ENCODE measurements at places on chromosomes 3 and 15.

DNA sequence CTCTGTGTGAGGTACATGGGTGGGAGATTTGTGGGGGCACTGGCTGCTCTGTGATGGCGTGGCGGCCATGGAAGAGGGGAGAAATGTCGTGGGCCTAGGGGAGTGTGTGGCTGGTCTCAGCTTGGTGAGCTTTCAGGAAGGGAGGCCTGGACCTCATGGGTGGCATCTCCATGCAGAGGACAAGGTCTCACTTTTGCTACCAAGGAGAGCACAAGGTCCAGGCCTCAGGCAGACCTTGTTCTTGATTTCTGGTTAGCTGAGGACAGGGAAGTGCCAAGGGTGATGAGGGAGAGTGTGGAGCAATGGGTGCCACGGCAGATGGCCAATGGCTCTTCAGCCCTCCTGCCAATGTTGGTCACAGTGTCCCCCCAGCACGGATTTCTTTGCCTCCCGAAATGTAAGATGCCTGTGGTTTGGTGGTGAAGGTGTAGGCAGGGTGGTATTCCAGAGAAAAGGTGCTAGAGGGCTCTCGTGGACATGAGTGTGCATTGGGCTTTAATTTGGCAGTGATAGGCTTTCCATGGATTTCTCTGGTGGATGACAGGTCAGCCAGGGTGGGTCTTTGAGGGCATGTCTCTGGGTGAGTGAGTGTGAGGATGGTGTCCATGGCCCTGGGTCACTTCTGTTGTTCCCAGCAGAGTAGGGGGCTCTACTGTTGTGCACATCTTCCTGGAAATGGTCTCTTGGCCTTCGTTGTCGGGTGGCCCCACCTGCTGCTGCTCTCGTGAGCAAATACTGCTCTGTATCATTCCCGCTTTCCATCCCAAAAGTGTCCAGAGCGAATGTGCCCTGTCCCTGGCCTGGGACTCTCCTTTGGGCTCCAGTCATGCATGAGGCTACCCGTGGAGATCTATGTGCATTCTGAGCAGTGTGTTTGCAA, 108.0 kb downstream of the SNRPN start:
- no peak for DNase-seq

- DNase-seq = no peak
These were observed 128.2 kb downstream of the LRRK1 start for GRCh38 chr15:101047301-101047781.

DNA sequence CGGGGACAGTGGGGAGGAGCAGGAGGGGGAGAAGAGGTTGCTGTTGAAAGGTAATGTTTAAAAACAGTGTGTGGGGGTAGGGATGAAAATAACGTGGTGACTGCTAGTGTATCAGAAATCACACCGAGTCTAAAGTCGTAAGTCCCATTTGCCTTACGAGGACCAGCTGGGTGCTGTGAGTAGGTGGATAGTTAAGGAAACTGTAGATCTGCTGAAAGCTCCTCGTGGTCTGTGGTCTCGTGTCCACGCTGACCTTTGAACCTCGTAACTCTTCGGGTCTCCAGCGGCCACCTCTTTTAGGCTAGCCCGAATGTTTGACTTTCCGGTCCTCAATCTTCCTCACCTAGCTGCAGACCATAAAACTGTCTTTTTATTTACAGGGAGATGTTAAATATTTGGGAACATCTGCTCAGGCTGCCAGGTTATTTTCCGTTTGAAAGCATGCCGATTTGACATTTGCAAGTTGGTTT, 29.3 kb upstream of the ST3GAL6 start:
- no peak for DNase-seq

- no peak for DNase-seq
These were observed 122.7 kb upstream of the MEIS2 start for GRCh38 chr15:37223089-37223488.

DNA sequence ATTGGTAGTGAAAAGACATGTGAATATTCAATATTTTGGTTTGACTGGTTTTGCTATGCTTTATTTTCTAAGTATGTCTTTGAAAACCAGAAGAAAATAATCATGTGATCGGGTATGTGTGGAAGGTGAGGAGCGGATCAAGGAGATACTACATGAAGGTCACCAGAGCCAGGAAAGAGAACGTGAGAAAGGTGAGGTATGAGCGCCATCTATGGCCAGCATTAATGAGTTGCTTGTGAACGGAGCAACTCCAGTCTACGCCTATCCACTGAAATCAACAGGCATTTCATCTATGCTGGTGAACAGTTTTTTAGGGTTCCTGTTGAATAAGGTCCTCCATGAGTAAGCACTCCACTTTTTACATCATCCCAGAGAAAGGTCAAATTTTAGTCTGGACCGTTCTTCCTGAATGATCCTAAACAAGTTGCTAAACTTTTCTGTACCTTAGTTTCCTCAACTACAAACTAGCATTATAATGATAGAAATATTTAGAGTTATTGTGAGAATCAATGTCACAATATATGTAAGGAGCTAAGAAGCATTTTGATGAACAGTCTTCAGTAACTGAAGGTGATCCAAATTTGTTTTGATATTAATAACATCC, 1435.2 kb upstream of the CADM2 start:
- DNase-seq = peak; percentile 58

DNA sequence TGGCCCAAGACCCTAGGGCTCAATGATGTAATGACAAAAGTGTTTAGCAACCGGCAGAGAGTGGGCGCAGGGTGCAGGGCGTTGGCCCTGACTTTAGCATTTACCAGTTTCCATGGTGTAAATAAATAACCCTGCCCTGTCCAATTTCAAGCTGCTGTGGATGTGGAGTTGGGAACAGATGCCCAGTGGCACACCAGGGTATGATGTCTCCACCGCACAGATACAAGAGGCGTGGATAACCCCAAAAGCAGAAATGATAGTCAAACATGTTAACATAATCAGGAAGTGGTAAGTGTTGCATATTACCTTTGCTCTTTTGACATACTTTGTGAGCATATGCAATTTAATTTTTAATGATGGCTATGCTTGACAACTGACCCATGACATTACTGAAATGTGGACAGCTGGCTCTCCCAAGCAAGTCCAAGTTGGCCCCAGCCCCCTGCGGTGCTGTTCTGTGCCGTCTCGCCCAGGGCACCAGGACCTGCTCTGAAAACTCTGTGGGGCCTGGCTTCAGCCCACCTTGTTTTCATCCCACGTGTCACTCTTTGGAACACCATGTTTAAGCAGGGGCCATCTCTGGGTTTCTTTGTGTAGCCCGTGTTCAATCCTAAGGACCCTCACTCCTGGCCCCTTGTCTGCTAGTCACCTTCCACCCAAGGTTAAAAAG, 10.8 kb upstream of the ANPEP start:
- DNase-seq = no peak

DNA sequence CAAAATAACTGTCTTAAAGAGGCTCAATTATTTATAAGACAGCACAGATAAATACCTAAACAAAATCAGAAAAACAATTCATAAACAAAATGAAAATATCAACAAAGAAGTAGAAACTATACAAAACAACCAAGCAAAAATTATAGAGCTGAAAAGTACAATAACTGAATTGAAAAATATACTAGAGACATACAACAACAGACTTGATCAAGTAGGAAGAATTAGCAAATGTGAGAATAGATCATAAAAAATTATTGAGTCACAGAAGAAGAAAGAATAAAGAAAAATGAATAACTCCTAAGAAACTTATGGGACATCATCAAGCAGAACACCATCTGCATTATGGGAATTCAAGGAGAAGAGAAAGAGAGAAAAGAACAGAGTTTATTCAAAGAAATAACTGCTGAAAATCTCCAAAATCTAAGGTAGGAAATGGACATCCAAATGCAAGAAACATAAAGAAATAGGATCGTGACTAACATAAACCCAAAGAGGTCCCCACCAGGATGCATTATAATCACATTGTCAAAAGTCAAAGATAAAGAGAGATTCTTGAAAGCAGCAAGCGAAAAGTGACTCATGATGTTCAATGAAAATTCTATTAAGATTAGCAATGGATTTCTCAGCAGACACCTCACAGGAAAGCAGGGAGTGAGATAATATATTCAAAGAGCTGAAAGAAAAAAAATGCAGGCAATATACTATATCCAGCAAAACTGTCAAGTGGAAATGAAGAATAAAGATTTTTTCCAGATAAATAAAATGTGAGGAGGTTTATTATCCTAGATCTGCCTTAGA, 85.9 kb downstream of the DCLK3 start:
- DNase-seq = no peak

GRCh38 chr15:91917686-91918360, 64.3 kb downstream of the SLCO3A1 start:
- DNase-seq = no peak

DNA sequence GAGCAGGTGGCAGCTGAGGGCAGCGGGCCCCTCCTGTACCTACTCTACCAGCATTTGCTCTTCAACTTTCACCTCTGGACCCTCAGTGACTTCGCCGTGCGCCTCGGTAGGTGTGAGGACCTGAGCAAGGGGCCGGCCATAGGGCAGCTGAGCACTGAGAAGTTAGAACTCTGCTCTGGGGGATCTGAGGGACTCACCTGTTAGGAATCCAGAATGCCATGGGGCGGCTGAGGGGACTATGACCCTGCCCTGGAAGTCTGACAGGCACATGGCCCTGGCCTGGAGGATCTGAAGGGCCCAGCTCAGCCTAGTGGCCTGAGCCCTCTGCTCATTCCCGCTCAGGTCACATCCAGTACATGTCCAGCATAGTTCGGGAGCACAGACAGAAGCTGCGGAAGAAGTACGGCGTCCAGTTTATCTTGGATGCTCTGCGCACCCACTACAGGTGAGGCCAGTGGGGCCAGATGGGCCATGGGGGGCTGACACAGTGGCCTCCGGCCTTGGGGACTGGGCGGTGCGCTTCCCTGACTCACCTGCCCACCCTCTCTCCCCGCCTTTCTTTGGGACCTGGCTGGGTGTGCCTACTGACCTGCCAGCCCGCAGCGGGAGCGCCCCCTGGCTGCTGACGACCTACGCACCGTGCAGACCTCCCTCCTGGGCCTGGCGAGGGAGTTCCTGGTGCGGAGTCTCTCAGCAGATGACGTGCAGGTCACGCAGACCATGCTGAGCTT, 18.8 kb downstream of the NBEAL2 start:
- DNase-seq = peak; percentile 6

DNA sequence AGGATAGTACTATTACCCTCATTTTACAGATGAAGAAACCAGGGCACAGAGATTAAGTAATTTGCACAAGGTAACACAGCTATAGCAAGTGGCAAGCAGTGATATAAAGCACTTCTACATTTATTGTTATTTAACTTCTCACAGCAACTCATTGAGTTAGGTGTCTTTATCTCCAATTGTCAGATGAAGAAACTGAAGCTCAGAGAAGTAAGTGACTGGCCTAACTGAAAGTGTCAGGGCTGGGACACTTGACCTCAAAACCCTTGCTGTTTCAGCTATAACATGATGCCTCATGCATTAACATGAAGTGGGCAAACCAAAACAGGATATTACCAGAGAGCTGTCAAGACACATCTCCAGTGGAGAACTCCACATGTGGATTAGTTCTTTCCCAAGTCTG, 65.8 kb upstream of the LEKR1 start:
- DNase-seq = no peak

- DNase-seq = no peak
These were observed 67.1 kb downstream of the OXSM start for GRCh38 chr3:25856902-25857518.

- DNase-seq = no peak
These were observed 13.6 kb downstream of the ZBED2 start for GRCh38 chr3:111581403-111582119.

GRCh38 chr15:65579762-65580161, 31.2 kb downstream of the INTS14 start:
- DNase-seq = no peak

GRCh38 chr3:27721717-27722564, at the start of gene EOMES:
Gene EOMES (minus strand): TSS chr3:27722323. CDS start chr3:27722294, 29 bp downstream.
- DNase-seq = peak; percentile 51

DNA sequence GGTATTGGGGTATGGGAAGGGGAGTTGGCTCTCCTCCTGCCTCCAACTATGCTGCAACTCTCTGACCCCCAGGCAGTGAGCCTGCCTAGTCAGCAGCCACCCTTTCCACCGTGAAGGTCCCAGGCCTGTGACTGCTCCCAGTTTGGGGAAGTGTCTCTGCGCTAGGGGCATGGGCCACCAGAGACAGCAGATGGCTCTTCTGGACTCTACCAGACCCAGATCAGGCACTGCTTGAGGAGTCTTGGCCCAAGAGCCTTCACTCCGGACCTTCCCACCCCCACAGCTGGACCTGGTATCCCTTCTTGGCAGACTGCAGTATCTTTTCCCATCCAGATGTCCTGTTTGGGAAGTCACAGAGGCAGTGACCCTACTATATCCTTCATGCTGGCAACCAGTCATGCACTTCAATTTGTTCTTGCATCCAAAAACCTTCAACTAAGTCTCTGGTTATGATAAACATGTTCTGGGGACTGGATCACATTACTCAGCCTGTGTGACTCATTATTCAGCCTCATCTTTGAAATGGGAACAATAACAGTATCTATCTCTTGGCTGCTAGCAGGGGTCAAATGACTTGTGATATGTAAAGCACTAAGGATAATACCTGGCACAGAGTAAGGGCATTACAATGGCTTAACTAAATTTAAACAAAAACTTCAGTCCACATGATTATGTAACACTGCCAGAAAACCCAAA, 62.7 kb downstream of the POMGNT2 start:
- DNase-seq = no peak

GRCh38 chr15:92448370-92448769, 54.7 kb downstream of the ST8SIA2 start:
- DNase-seq = no peak

- no peak for DNase-seq
These were observed 338.4 kb downstream of the SATB1 start for GRCh38 chr3:18086760-18087159.

All from NCI-H345 (cell line).